ENCODE measurements at places on chromosomes 16 and 17.

- DNase-seq: no peak
Observed at GRCh38 chr17:41301204-41301790, 1.4 kb downstream of the KRTAP29-1 start.

DNA sequence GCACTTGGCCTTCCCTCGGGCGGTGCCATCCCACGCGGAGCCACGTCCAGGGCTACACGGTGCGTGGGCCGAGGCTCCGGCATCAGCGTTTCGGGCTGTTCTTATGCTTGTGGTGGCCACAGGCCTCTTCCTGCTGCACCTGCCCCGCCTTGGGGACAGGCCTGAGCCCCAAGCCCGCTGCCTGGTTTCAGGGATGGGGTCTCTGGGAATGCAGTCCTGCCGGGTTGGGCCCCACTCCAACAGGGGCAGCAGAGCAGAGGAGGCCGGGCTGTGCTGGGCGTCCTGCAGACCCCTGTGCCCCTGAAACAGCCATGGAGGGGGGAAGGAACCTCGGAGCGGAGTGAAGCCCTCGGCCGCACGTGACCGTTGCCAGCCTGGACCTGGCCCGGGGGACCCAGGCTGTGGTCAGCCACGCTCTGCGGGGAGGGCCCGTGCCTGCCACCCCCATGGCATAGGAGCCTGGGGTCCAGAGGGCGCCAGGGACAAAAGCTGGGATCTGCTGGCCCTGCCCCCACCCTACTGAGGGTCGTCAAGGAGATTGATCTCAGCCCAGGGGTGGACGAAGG is 453 bp upstream of the WFIKKN1 start:
- no peak for DNase-seq

DNA sequence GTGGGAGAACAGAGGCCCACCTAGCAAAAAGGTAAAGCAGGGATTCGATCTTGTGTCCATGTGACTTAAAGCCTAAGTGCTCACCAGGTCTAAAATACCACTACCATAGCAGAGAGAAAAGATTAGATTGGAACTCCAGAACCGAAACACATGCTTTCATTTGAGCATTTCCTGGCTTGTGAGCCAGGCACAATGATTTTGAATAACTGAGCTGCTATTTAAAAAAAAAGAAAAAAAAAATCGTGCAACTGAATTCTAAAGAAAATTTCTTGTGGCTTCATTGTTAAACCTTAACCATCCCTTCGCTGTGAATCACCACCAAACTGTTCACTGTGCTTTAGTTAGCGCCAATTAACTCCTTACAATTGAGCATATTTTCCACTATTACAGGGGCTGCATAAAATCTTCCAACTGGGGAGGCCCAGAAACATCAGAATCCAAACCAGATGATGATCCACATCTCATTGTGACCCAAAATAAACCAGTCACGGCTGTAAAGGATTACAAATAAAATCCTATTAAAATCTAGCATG is 366.4 kb upstream of the ERCC4 start:
- no peak for DNase-seq

- no peak for DNase-seq
Observed at GRCh38 chr17:50638606-50638965, 3.9 kb downstream of the ABCC3 start.

- no peak for DNase-seq
Observed at GRCh38 chr16:84348386-84348888, 19.9 kb upstream of the ATP2C2 start.

DNA sequence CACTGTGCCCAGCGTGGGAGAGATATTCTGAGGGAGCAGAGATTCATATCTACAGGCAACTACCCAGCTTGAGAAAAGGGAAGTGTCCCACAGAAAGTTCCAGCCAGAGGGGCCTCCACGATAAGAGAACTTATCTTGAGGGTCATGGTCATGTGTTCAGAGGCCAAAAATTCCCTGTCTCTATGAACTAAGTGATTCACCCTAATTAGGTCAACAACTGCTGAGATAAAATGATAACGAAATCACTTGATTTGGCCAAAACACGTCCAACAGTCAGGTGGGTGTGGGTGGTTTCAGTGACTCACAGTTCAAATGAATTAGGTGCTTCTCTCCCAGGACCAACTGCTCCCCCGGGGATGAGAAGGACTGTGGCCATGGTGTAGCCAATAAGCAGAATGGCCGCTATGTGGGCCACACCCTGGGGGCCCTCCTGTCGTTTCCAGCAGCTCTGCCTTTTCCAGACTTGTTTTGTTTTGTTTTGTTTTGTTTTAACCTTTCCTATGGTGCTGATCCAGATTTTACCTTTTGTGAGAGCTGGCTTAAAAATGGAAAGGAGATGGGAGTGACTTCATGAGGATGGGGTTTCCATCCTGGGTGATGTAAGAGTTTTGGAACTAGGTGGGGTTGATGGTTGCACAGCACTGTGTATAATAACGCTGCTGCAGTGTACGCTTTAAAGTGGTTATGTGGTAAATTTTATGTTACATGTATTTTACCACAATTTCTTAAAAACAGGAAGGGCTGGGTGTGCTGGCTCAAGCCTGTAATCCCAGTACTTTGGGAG is 8.7 kb downstream of the DNAI2 start:
- DNase-seq: peak; percentile 37

- no peak for DNase-seq
Observed at GRCh38 chr16:85269165-85269564, 156.9 kb upstream of the CIBAR2 start.

DNA sequence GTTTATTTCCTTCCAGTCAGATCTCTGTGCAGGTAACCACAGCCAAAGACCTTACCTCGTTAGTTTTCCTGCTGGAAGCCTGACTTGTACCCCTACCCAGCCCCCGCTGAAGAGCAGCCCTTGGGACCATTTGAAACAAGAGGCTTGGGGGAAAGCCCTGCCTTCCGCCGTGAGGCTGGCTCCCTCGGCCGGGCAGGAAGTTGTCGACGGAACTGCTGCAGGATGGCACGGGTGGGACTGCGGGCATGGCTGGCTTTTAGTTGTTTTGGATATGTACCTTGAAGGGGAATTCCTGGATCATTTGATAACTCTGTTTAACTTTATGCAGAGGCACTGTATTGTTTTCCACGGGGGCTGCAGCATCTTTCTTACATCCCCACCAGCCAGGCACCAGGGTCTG is 49.0 kb upstream of the ENDOV start:
- DNase-seq: no peak

- no peak for DNase-seq
Observed at GRCh38 chr17:32281011-32281451, 15.4 kb downstream of the RHBDL3 start.

DNA sequence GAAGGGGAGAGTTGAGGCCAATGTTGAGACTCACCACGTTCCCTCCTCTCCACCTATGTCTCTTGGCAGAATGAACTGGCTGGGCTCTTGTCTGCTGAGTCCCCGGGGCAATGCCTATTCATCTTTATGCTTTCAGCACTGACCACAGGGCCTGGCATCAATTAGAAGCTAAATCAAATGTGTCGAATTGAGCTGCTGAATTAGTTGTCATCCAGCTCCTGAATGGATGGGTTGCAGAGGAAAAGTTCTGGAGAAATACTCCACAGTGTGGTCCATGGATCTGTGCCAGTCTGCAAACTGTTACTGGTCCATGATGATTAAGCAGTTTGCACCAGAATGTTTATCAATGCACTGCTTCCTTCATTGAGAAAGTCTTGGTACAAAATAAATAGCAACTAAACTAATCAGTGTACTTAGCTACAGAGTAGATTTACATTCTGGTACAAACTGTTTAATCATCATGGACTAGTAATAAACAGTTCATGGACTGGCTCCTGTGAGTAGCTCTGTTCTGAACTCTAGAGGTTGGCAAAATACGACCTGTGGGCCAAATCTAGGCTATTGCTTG is 4.6 kb downstream of the CNGB1 start:
- no peak for DNase-seq

DNA sequence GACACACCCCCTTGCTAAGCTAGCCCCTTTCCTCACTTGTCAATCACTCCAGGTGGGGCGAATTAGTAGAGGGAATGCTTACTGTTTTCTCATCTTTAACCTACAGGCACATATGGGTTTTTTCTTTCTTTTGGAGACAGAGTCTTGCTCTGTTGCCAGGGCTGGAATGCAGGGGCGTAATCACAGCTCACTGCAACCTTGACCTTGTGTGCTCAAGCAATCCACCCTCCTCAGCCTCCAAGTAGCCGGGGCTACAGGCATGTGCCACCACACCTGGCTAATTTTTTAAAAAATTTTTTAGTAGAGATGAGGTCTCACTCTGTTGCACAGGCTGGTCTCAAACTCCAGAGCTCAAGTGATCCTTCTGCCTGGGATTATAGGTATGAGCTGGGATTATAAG is 38.7 kb upstream of the RHBDL3 start:
- no peak for DNase-seq

GRCh38 chr17:78252701-78253635 is 21.5 kb downstream of the TMEM235 start:
- DNase-seq: no peak

GRCh38 chr17:82236142-82236971 is 7.5 kb downstream of the SLC16A3 start:
- DNase-seq: peak; percentile 53

DNA sequence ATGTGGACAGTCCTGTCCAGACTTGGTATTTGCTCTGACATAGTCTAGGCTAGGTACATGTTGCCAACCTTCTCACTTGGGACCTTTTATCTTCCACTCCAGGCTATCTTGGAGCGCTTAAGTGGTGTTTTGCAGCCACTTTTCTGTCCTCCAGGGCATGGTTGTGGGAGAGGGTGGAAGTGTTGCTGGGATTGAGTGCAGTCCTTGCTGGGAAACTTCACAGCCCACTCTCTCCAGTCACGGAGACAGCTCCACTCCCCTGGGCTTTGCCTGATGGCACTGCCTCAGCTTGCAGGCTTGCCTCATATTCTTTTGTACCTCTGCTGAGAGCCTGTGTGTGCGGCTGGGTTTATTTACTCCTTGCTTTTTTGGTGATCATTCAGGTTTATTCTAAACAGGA is 17.4 kb downstream of the RPA1 start:
- no peak for DNase-seq

GRCh38 chr16:6528217-6528616 is 804.4 kb upstream of the RBFOX1 start:
- DNase-seq: no peak

GRCh38 chr16:67305216-67306071 is 21.1 kb downstream of the KCTD19 start:
- DNase-seq: no peak

DNA sequence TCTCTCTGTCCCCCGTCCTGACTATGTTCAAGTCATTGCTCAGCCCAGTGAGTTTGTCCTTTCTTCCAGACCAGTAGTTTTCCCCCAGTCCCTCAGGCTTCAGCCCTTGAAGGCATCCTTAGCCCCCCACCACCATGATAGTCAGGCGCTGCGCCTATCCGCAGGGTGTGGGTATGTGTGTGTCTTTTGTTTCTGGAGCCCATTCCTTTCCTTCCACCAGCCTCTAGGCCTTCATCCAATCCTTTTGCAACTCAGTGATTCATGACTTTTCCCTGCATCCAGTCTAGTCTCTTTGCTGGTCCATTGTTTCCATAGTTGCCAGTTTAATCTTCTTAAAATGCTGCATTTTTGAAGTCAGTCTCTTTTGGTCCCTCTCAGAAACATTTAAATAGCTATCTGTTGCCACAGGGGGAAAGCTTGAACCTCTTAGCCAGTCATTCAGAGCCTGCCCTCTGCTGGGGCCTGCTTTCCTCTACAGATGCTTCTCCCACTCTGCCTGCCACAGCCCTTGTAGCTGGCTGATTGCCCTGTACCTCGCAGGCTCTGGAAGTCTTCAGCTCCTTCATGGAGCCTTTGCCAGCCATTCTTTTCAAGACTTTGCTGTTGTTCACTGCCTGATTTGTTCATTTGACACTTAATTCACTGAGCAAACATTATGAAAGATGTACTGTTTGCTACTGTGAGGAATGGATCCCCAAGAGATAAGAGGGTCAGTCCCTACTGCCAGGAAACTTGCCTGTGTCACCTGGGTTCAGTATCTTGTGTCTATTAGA is 55.9 kb upstream of the ADCY7 start:
- DNase-seq: peak; percentile 63

GRCh38 chr17:70767102-70767701 is 597.9 kb downstream of the KCNJ2 start:
- DNase-seq: no peak

DNA sequence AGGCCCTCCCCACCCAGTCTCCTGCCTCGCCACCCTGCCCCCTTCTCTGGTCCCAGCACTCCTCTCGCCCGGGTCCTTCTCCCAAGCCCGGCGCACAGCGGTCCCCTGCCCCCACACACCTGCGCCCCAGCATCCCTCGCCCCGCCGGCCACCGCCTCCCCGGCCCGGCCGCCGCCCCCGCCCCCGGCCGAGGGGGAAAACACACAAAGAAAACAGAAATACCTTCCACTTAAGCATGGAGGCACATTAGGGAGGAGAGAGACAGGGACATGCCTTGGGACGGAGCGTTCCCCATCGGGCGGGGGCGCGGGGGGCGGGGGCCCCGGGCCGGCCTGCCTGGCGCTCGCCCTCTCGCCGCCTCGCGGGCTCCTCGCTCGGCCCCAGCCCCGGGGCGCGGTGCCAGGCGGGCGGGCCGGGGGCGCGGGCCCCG is 326 bp downstream of the SRCIN1 start:
- no peak for DNase-seq

GRCh38 chr17:28944862-28945741 is 6.2 kb downstream of the PHF12 start:
- DNase-seq: no peak

DNA sequence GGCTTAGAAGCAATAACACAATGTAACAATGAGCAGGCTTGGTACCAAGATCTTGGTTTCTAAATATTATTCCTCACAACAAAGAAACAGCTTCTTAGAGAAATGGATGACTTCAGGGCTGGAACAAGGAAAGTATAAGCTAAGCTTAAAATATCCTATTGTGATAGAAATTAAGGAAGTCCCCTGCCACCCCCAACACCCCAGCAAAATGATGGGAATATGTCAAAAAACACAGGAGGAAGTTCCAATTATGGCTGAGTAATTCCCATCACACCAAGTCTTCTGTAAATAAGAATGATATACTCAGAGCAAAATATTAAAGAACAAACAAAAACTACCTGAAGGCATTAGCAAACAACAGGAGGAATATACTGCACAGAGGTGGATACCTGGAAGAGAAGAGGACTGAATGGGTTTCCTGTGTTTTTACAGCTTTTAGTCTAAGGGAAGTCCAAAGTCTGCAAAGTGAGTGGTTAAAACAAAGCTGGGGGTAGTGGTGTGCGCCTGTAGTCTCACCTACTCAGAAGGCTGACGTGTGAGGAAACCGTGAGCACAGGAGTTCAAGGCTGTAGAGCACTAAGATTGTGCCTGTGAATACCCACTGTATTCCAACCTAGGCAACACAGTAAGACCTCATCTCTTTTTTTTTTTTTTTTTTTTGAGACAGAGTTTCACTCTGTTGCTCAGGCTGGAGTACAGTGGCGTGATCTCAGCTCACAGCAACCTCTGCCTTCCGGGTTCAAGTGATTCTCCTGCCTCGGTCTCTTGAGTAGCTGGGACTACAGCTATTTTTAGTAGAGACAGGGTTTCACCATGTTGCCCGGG is 17.1 kb upstream of the ATP6V0A1 start:
- DNase-seq: no peak

- DNase-seq: no peak
Observed at GRCh38 chr17:55545806-55546205, 34.6 kb upstream of the SMIM36 start.

Data from T-cell (primary cell).